ENCODE measurements at places on chromosomes 16 and 17.

- DNase-seq, result no peak
These were observed 4.6 kb upstream of the MAPK8IP3 start for GRCh38 chr16:1701216-1701878.

DNA sequence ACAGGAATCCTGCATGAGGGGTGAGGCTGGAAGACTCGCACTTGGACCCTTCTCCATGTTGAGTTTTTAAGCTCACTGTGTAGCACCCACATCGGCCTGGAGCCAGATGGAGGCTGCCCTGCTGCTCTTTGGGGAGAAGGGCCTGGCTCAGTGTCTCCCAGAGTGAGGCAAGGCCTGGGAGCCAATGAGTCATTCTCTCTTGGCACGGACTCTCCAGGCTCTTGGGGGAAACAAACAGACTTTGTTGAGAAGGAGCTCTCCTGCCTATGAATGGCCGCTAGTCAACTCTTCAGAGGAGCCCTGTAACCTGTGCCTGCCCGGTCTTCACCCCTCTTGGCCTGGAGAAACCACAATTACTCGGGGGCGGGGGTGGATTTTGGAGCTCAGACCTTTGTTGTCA is 50.8 kb upstream of the MAF start:
- DNase-seq, result no peak

DNA sequence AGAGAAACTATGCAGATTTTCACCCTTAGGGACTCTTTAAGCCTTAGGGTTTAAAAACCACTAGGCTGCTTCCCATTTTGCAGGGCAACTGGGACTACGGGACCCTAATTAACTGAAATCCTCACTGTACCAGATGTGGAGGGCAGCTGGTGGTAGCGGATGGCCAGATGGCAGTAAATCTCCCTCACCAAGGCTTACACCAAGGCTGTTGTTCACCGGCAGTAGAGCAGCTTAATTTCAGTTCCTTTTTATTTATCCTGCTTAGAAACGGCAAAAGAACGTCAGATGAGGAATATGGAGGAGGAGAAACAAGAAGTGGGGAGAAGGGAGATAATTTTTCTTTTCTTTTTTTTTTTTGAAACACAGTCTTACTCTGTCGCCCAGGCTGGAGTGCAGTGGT is 6.5 kb downstream of the ABHD15 start:
- no peak for DNase-seq

- DNase-seq, result no peak
These were observed 68.0 kb downstream of the MED13 start for GRCh38 chr17:61996916-61997605.

DNA sequence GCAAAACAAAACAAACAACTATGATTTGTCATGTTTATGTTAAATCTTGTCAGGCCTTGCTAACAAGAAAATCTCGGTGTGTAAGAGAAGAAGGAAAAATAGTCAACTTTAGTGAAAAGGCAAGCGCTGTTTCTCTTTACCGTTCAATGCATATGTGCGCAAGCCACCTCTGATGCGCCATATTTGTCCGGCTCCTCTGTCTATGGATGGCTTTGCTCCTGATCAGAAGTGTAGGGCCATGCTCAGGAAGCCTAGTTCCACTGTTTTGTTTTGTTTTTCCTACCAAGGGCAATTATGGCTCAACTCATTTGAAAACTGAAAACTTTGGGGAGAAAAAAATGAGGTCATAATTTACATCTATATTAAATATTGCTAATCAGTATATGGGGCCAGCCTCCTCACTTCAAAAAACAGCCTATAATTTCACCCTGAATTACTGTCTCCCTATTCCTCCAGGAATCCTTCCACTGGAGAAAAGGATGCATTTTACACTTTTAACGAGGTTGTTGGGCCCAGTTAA is 4.5 kb downstream of the MAF start:
- DNase-seq, result no peak

DNA sequence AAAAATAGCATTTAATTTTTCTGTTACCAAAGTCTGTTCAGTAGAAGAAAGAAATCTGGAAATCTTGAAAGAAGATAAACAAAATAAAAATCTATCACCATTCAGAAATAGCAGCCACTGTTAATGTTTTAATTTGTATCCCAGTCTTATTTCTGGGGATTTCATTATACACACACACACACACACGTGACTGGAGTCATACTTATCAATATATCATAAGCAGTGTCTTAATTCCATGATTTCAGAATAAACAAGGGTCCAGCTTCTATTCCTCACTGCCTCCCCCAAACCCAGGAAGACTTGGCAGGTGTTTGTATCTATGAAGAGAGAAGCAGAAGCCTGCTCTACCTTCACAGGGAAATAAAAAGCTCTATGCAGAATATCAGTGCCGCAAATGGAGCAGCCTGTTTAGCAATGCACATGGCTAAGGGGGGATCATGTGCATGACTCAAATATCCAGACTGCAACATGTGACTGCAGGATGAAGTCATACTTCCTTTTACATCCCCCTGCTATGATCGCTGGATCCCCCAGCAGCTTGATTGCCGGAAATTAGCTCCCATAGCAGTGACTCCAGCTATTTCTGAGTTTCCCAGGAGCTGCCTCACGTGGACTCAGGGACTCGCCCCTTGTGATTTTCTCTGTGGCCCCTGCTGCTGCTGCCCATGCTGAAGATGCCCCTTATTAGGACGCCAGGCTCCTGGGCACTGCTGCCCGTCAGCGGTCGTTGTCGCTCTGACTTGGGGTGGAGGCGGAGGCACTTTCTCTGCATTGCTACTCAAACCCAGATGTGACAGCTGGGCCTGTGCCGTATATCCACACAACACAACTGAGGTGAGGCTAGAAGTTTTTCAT is 341.0 kb downstream of the CPPED1 start:
- DNase-seq, result no peak

DNA sequence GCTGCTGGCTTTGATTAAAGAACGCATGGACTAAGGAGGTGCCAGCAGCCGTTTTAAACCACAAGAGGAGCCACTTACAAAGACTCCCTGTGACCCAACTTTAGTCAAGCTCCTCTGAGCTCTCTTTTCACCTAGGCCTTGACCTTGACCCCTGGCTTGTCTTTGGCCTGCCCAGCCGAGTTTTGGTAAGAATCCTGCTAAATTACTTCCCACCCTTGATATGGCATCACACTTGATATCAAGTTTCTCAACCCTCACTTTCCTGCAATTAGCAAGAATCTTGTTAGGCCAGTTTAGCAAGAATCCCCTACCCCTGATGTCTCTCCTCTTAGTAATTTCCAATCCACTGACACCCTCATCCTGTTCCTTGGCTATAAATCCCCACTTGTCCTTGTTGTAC is 232.8 kb upstream of the SALL1 start:
- DNase-seq, result no peak

DNA sequence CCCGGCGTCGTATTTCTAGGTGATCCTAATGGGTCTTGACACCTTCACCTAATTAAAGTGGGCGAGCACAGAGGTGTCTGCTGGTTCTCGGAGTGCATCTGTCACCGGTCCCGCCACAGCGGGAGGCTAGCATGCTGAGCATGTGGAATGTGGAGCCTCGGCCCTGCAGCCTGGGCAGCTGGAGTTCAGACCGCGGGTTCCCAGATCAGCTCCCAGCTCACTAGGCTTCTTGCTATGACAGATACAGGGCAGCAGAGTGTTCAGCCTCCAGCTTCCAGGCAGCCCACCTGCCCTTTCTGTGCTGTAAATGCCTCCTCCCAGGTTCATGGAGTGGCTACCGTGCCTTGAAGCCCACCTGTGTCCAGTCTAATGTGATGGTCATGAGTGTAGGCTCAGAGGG is 166.7 kb downstream of the CPPED1 start:
- DNase-seq, result no peak

- no peak for DNase-seq
These were observed 59.7 kb downstream of the VMP1 start for GRCh38 chr17:59767176-59767575.

DNA sequence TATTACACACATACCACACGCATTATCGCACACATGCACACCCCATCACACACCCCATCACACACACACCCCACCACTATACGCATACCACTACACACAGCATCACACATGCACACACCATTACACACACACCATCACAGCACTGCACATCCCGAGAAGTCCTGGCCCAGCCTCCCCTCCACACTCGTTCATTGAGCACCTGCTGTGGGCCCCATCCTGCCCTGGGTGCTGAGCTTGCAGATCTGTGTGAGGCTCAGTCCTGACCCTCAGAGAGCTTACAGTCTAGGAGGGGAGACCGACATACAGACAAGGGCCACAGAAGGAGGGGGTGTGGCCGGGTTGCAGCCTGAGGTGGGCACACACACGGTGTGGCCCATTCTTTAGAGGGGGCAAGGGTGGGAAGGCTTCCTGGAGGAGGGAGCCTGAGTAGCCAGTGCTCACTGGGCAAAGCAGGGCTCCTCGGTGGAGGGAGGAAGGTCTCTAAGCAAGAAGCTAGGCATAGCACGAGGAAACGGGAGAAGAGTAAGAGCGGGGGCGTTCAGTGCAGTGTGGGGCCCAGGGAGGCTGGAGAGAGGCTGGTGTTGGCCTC is 206.6 kb downstream of the NTN1 start:
- DNase-seq, result no peak

GRCh38 chr16:25065899-25066298 is 45.6 kb upstream of the LCMT1 start:
- no peak for DNase-seq

DNA sequence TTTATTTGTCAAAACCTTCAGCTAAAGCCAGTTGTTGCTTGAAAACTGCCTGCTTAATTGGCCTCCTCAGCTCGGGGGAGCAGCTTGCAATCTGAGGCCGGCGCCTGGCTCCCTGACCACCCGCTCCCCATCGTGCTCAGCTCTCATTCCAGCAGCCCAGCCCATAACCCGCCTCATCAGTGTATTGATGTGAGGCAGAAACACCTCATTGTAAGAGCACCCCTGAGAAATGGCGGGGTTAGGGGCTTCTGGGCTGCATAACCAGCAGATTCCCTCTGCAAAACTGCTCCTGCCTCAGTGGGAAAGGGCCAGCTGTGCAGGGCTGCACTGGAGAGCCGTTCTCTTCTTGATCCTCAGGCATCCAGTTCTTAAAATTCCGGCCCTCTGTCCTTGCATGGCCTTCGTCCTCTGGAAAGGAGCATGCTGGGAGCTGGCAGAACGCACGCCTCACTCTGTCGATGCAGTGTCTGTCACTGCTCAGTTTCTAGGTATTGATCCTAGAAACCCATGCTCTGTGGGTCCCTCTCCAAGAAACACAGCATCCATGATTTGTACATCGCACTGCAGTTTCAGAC is 113.8 kb upstream of the CHMP6 start:
- no peak for DNase-seq

DNA sequence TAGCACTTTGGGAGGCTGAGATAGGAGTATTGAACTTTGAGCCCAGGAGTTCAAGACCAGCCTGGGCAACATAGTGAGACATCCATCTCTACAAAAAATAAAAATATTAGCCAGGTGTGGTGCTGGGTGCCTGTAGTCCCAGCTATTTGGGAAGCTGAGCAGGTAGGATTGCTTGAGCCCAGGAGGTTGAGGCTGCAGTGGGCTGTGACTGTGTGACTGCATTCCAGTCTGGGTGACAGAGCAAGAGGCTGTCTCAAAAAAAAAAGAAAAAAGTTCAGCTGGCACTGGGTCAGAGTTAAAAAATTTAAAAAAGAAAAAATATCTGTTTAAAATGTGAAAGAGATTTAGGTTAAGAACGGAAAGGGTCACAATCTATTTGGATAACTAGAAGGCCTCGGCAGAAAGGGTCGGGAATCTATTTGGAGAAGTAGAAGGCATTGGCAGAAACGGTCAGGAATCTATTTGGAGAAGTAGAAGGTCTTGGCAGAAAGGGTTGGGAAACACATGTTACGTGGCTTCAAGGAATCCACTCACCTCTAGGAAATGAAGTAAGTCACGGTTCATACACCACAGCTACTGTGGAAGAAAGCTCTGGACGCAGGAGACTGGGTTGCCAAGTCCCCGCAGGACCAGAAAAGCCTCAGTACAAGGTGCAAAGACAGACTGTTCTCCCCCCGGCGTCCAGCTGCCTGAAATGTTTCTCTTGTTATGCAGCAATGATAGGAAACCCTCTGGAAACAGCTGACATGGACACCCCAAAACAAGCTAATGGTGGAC is 25.3 kb downstream of the LMF1 start:
- no peak for DNase-seq

DNA sequence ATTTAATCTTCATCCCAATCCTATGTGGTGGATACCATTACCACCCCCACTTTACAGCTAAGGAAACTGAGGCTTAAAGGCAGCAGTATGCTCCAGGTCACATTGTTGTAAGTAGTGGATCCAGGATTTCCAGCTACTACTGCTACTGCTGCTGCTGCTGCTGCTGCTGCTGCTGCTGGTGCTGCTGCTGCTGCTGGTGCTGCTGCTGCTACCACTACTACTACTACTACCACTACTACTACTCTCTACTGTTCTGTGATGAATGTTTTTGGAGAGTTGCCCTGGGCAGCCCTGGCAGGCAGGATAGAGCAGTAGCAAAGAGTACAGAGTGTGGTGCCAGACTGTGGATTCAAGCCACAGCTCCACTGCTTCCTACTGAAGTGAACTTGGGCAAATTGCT is 49.3 kb upstream of the SLC12A3 start:
- DNase-seq, result no peak

GRCh38 chr17:73288534-73289302 is 23.1 kb downstream of the CDC42EP4 start:
- no peak for DNase-seq

- DNase-seq, result no peak
These were observed 446.0 kb upstream of the GOT2 start for GRCh38 chr16:59180083-59180476.

- DNase-seq, result no peak
These were observed 19.4 kb downstream of the GNA13 start for GRCh38 chr17:65037157-65037556.
